Stimulated activated CD8-positive, alpha-beta memory T cell treated with anti-CD3 and anti-CD28 coated beads, Interleukin-7, amount 100 ng/mL, for 48 hours (primary cell): ENCODE measurements at places on chromosomes 1 and 21.

GRCh38 chr1:173164178-173164577, 43.0 kb downstream of the TNFSF4 start:
- no peak for DNase-seq

GRCh38 chr1:219365451-219365850, 191.8 kb downstream of the LYPLAL1 start:
- DNase-seq: no peak

- DNase-seq: peak; percentile 34
These were observed 572 bp upstream of the SRSF10 start for GRCh38 chr1:23980728-23981070.

GRCh38 chr1:206502812-206503211, 4.5 kb upstream of the RASSF5 start:
- DNase-seq: no peak

- DNase-seq: no peak
These were observed 18.4 kb upstream of the EDN2 start for GRCh38 chr1:41502912-41503311.

DNA sequence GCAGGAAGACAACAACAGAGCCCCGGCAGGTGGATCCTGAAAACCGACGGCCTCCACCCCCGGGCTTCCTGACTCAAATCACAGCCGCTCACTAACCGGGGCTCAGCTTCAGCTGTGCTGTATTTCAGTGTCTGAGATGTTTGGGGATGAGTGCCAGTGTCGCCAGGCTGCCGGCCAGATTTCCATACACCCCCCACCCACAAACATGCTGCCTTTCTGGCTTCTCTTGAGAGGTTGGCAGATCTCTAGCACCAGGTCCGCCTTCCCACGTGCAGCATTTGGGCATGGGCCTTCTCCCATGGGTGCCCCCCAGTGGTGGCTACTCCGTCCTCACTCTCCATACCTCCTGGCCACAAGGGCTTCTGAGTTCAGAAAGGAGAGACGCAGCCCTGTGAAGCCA, 34.8 kb downstream of the KCNAB2 start:
- no peak for DNase-seq

GRCh38 chr1:52669696-52670095, 28.5 kb downstream of the COA7 start:
- no peak for DNase-seq

GRCh38 chr1:13760921-13761320, 60.9 kb downstream of the PRDM2 start:
- no peak for DNase-seq

- no peak for DNase-seq
These were observed 7.9 kb downstream of the CAMK2N1 start for GRCh38 chr1:20478057-20478635.

DNA sequence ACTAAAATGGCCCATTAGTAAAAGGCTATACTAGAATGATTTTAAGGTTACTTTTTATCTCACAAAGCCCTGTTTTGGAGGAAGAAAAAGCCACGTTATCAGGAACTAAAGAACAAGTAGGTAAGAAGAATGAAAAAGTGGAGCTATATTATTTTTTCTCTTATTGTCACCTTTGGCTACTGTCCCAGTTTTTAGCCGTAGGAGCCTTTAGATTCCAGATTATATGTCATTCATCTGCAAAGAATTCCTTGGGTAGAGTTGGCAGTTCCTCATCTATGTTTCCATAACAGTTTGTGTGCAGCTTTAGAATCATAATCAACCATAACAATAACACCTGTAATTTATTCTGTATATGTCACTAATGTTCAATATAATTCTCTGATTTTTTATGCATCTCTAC, 83.8 kb downstream of the TPR start:
- no peak for DNase-seq

DNA sequence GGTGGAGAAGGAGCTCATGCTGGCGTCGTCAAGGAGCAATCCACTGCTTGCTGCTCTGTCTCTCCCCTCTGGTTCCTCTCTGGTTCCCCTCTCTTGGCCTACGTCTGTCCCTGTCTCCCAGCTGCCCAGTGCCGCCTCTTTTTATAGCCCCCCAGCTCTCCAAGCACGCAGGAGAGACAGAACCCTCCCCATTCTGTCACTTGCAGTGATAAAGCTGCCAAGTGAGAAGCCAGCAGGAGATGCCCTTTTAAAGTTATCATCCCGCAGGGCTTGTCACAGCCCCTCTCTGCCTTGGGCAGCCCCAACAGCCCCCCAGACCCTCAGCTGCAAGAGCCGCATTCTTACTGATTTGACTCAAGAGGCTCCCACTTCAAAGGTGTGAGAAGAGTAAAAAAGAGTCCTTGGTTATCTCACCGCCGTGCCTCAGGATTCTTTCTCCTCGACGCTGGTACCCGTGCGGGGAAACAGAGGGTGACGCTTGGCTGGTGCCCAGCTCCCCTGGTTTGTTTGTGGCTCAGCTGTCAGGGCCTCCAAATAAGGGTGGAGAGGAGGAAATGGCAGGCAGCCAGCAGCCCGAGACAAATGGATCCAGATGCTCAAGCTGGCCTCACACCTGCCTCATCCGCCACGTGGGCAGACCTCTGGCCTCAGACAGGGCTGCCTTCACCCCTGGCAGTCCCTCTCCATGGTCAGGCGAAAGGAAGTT, at the start of gene NPPA:
TSS of gene NPPA (minus strand) at position 117 of the 706 bp plus-strand sequence. CDS start at position 18, 99 bp downstream.
- DNase-seq: no peak

- DNase-seq: no peak
These were observed 109.1 kb downstream of the HHAT start for GRCh38 chr1:210437781-210438180.

GRCh38 chr1:78351551-78352216, 139.1 kb upstream of the PTGFR start:
- no peak for DNase-seq
